ENCODE measurements at places on chromosomes 2 and 18. TPM values are rescaled to one million over a fixed set of nuclear protein-coding genes. Genes with fewer than 3 reads are reported as not detected.
A peak's percentile ranks its signal among the peaks of the same experiment; 100 is the strongest.

DNA sequence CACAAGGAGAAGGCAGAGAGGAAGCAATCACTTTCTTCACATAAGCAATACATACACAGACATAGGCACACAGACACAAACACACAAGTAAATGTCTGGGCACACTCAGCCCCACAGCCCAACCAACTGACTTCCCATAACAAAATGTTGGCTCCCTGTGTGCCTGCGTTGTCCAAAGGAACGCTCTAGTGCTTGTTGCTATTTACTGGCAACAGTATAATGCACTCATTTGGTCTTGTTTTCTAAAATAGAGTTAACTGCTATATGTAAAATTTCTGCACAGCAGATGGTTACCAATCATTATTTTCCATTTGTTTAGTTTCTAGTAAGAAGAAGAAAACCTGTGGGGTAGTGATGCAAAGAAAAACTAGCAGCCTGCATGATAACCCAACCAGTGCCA is 16.5 kb downstream of the FIGN start:
- no peak for DNase-seq

The PLEKHH2 gene
- 1.7 TPM for polyA plus RNA-seq

DNA sequence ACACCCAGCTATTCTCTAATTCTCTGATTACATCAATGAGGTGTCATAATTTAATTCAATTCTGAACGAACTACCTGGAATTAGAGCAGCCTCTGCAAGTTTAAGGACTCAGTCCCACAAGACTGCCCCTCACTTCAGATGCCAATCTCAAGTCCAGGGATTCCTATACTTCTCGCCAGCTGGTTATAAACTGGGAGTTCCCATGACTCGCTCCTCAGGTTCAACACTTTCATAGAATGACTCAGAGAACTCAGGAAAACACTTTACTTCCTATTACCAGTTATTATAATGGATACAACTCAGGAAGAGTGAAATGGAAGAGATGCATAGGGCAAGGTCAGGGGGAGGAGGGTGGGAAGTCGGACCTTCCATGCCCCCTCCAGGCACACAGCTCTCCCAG is 112.3 kb upstream of the ATP5MC3 start:
- no peak for DNase-seq

DNA sequence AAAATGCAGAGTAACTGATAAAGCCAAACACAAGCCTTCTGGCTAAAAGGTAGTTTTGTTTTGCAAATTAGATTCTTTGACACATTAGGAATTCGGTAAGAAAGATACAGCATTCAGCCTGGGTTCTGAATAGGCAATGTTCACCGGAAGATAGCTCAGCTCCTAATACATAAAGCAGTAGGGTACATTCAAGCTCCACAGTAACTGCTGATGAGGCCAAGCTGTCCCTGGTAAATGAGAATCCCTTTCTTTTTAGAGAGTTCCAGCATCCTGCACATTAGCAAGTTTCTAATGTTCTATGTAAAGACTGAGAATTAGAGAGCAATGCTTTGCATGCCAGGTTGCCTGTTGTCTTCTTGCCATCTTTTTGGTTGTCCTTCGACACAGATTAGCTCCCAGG is 316.3 kb upstream of the SLC14A2 start:
- DNase-seq = no peak

GRCh38 chr18:38663270-38663669 is 1097.7 kb upstream of the CELF4 start:
- no peak for DNase-seq

The COBLL1 gene
- polyA plus RNA-seq = 3.9 TPM

GRCh38 chr18:74328206-74328605 is 12.6 kb downstream of the C18orf63 start:
- no peak for DNase-seq

The FOXD4L1 gene
- 0.06 TPM for polyA plus RNA-seq

DNA sequence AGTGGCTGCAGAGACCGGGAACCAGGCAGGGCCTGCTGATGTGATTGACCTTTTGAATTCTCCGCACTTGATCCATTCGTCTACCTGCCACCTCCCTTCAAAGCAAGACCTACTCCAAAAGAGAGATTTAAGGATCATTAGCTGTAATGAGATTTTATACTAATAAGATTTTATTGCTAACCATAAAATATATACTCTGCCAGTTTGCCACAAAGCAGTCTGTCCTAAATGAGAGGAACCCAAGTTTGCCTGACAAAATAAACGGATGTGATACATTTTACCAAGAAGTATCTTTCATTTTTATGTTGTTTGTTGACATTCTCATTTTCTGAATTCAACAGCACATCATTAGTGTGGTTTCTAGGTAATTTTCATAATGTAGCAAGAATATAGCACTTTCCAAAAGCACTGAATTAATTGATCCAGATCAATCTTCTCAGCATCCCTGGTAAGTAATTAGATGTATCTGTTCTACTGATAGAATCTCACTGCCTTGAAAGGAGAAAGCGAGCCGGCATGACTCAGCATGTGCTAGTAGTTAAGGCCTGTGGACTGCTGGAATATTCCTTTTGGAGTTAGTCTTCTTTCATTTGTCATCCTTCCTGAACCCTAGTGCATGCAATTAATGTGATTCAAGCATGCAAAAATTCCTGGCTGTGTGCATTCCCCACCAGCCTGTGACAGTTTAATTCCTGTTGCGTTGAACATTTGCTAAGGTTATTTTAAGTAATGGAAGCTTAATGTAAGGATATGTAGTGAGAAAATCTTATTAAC is 128.5 kb downstream of the ARL6IP6 start:
- DNase-seq = no peak

DNA sequence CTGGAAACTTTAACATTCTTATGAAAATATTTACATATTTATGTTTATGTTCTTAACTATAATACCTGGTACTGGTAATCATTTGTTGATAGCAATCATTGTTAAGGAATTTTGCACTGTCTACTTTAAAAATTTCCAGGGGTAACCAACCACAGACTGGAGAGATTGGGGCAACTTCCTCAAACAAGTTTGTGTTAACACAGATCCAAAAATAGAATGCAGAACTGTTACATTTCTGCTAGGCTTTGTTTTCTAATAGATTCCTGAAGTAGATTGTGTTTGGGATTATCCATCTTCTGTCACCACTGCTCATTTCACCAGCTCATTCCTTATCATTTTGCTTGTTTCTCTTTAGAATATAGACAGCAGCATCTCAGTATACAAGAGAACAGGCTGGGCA is 23.7 kb downstream of the RNF125 start:
- no peak for DNase-seq

The CBLN2 gene
- 0.60 TPM for polyA plus RNA-seq

The NPPC gene
- 2.8 TPM for polyA plus RNA-seq

DNA sequence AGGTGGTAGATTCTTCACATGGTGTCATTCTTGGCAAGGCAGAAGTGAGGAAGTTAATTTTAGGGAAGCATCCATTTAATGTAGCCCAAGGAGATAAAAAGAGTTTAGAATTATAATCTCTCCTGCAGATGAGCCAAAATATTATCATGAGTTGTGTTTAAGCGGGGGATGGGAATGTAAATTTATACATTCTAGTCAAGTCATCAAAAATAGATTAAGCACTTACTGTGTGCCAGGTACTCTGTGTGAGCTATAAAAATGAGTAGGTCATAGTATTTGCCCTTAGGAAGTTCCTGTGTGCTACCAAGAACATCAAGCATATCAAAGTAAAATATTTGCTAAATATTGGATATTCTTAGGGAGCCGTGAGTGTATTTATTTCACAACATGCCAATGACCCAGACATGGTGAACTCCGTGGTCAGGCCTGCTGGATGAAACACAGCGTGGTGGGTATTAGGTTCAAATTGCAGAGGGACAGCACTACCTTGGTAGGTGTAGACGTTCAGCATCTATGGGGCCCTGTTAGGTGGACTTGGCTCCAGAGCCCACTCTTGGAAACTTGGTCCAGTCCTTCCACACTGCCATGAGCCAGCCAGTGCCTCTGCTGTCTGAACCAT is 37.4 kb downstream of the MEIS1 start:
- DNase-seq = no peak

- no peak for DNase-seq
Observed at GRCh38 chr2:85585781-85586105, 1.5 kb downstream of the VAMP5 start.

- DNase-seq = no peak
Observed at GRCh38 chr2:105114551-105114950, 76.7 kb downstream of the MRPS9 start.

The ASPRV1 gene
- polyA plus RNA-seq = 1.1 TPM

- DNase-seq = no peak
Observed at GRCh38 chr2:112001942-112002341, 53.1 kb upstream of the TMEM87B start.

- DNase-seq = no peak
Observed at GRCh38 chr2:177052471-177052870, 160.1 kb upstream of the HNRNPA3 start.

DNA sequence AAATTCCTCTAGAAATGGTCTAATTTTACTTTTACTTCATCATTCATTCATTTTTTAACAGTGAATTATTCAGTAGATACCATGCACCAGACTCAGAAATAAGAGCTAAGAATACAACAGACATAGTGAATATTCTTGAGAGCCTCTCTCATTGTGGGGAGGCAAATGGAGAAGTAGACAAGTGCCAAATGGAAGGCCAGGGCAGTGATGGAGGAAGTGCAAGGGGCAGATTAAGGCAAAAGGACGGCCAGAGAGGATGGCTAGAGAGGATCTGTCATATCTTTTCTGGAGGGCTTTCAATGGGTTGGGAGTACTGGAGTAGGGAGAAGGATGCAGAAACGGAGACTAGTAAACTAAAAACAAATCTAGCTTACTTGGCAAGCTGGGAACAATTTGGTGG is 19.0 kb upstream of the RMDN2 start:
- DNase-seq = no peak

The PMAIP1 gene
- 6.9 TPM for polyA plus RNA-seq

The KIF1A gene
- polyA plus RNA-seq = under 0.01 TPM

GRCh38 chr2:54899576-54900200 is 150.6 kb downstream of the RTN4 start:
- no peak for DNase-seq

DNA sequence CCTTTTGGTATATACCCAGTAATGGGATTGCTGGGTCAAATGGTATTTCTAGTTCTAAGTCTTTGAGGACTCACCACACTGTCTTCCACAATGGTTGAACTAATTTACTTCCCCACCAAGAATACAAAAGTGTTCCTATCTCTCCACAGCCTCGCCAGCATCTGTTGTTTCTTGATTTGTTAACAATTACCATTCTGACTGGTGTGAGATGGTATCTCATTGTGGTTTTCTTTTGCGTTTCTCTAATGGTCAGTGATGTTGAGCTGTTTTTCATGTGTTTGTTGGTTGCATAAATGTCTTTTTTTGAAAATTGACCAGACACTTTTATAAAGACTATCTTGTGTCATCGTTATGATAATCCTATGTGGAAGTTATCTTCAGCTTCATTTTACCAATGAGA is 16.0 kb upstream of the ATP8B1 start:
- DNase-seq = no peak

- DNase-seq = no peak
Observed at GRCh38 chr18:27017901-27018500, 152.5 kb upstream of the AQP4 start.

DNA sequence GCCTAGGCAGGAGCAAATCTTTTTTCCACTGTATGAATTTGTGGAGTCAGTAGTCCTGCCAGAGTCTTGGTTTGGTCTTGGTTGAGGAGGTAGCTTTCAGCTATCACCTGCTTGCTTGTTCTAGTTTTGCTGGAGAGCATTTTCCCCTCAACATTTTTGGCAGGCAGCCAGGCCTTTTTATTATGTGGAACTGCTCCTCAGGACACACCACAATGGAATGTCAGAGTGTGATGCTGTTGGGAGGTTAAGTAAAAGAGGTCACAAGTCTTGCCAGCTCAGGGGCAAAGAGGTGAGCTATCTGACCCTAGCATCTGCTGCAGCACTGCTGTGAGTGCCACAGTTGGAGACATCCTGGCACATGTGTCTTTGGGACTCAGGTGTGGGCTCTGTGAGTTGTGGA is 258.0 kb downstream of the CNTNAP5 start:
- DNase-seq = no peak

DNA sequence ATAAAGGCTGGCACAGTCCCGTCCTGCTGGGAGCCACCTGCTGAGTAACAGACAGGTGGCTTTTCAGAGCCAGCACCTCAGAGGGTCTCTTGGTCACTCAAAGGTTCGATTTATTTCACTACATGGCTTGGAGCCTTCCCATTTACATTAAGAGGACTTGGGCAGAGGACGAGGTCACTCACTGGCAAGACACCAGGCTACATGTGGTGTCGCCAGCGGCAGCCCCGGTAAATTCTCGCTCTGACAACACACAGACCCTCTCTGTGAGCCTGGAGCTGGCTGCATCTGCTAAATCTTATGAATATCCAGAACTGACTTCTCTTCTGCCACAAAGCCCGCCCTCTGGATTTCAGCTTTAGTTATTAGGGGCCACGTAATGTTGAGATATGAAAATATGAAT is 254.7 kb downstream of the VAPA start:
- DNase-seq = no peak

DNA sequence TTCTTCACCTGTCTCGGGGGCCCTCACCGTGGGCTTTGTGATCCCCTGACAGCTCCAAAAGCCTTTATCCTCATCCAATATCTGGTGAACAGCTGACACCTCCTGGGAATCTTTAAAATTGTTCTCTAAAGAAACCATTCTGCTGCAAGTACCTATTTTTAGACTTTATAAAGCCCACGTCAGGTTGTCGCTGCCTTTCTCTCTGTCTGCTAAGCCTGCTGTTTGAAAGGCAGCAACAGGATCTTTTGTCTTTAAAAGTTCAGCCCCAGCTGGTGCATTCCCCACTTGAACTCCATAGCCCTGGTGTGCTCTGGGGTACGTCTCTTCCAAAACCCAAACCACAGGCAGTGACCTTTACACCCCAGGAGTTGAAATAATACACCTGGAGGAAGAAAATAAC is 145.0 kb downstream of the NEDD4L start:
- no peak for DNase-seq

The DSG1 gene
- not detected for polyA plus RNA-seq

DNA sequence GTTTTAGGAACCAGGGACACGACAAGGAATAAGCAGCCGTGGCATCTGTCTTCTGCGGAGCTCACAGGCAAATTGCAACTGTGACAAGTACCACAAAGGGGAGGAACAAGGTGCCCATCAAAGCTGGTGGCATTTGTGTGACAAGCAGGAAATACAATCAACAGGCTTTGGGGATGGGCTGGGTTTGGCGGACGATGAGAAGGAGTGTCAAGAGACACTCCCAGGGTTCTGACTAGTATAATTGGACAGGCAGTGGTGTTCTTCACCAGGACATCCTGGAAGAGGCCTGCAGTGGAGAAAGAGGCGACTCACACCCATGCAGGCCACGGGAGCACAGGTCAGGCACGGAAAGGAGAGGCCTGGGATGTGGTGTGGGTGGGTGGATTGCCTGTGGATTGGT is 14.2 kb upstream of the SPATA3 start:
- peak; percentile 18 for DNase-seq

- DNase-seq = no peak
Observed at GRCh38 chr2:105582952-105583660, 161.6 kb upstream of the NCK2 start.

The POU3F3 gene
- not detected for polyA plus RNA-seq

GRCh38 chr2:99425022-99425421 is 64.8 kb downstream of the REV1 start:
- DNase-seq = no peak

- no peak for DNase-seq
Observed at GRCh38 chr2:73068147-73068546, 3.4 kb downstream of the SFXN5 start.
